ENCODE measurements at places on chromosomes 1 and 21.

DNA sequence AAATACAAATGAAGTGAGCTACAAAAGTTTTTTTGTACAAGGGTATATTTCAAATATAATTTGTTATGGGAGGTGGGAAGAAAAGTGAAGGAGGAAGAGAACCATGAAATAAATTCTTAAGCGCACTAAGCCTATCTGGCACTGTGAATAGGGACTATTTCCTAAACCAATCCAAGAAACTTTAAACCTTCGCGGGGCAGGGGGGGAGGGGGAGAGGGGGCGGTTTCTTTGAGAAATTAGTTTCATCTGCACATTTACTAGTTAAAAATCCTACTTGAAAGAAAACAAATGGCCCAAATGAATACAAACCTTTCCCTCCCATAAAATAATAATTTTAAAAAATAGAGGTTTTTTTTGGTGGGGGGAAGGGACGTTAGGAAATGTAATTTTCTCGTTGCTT, 364 bp downstream of the GOLPH3L start:
- DNase-seq: no peak

- no peak for DNase-seq
These were observed 211.8 kb upstream of the FGGY start for GRCh38 chr1:59085101-59085500.

- no peak for DNase-seq
These were observed 40.8 kb downstream of the TCEANC2 start for GRCh38 chr1:54094001-54094729.

GRCh38 chr1:91066538-91066937, 44.7 kb upstream of the ZNF644 start:
- DNase-seq: no peak

- no peak for DNase-seq
These were observed 440 bp upstream of the LENEP start for GRCh38 chr1:154992721-154993571.

- DNase-seq: no peak
These were observed 7.1 kb downstream of the C1orf226 start for GRCh38 chr1:162388615-162389014.

GRCh38 chr1:168583571-168583970, 7.2 kb downstream of the XCL1 start:
- DNase-seq: no peak

- no peak for DNase-seq
These were observed 63.7 kb downstream of the SYT14 start for GRCh38 chr1:210001751-210002150.

- DNase-seq: no peak
These were observed 204.1 kb downstream of the GABPA start for GRCh38 chr21:25938658-25939395.

GRCh38 chr1:155967341-155968050, 10.9 kb downstream of the ARHGEF2 start:
- no peak for DNase-seq

- no peak for DNase-seq
These were observed 109.6 kb downstream of the WDR3 start for GRCh38 chr1:118039170-118039569.

- DNase-seq: no peak
These were observed 14.0 kb downstream of the C1orf52 start for GRCh38 chr1:85245456-85245855.

DNA sequence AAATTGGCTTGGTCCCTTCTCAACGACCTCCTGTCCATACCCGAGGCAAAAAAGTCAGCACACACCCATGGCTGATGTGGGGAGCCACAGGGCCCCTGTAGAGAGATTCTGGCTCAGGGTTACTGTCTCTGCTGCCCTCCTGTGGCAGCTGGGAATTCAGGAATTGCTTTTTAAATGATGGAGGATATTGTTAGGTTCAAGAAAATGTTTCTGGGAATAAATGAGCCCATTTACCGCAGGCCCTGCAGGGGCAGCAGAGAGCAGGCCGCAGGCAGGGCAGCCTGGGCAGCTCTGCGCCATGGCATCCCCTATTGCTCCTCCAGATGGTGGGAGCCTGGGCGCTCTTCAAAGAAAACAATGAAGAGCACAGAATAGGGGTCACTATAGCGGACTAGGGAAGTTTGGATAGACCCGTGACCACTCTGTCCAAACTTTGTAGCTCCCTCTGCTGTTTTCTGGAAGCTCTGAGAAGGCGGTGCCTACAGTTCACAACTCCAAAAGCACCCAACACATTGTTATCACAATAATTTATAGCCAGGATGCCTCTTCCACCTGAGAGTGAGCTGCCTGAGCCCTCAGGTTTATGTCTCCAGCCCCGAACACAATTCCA, 201.1 kb downstream of the BACH1 start:
- no peak for DNase-seq

- no peak for DNase-seq
These were observed 5.1 kb downstream of the CR1L start for GRCh38 chr1:207649865-207650580.

- DNase-seq: no peak
These were observed 242.3 kb downstream of the LMX1A start for GRCh38 chr1:165114022-165114888.

- DNase-seq: no peak
These were observed 209.5 kb downstream of the TOMM20 start for GRCh38 chr1:234918961-234919761.

GRCh38 chr1:68111519-68112436, 61.4 kb upstream of the DIRAS3 start:
- DNase-seq: no peak

- no peak for DNase-seq
These were observed 38.0 kb downstream of the CTH start for GRCh38 chr1:70449049-70449448.

DNA sequence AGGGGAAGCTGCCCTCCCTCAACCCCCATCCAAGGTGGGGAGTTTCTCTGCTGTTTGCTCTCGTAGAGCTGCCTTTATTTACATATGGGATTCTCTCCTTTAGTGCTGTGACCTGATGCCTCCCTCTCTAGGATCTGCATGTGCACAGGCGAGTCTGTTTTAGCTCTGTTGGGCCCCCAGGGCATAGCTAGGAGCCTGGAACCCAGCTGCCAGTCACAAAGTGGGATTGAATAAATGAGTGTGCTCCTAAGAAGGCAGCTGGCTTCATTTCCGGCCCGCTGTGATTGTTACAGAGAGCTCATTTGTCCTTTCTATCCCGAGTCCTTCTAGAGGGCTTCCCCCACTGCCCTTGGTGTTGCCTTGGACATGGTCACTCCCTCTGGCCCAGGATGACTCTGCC, 176.6 kb downstream of the GRIK3 start:
- no peak for DNase-seq

- no peak for DNase-seq
These were observed 75.8 kb downstream of the RRAGC start for GRCh38 chr1:38783640-38784229.

- DNase-seq: no peak
These were observed 44.4 kb upstream of the KIF26B start for GRCh38 chr1:245110406-245110805.

DNA sequence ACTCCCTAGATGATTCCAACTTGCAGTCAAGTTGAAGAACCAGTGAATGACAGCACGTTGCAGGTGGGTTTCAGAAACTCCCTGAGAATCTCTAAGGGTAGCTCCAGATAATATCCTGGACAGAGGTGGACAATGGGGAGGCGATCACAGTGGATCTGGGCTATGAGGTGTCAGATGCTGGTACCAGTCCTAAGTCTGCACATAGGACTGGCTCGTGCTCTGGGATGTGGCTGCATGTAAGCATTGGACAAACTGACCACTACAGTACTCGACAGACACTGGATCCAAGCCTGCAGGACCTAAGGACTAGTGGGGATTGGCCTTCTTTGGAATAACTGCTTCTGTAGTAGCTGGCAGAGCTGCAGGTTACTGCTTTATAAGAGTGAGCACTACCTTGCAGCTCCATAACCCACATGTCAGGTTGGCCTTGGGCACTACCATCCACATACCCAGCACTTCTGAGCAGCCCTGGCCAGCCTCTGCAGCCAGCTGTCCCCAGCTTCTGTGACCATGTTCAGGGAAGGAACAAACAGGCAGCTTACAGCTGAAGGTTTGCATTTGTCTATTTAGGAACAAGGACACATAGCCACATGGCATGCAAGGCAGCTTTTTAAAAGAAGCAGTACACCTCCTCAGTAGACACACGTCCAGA, 33.2 kb upstream of the DNAH14 start:
- DNase-seq: no peak

- no peak for DNase-seq
These were observed 13.5 kb downstream of the HIVEP3 start for GRCh38 chr1:41905093-41905675.

DNA sequence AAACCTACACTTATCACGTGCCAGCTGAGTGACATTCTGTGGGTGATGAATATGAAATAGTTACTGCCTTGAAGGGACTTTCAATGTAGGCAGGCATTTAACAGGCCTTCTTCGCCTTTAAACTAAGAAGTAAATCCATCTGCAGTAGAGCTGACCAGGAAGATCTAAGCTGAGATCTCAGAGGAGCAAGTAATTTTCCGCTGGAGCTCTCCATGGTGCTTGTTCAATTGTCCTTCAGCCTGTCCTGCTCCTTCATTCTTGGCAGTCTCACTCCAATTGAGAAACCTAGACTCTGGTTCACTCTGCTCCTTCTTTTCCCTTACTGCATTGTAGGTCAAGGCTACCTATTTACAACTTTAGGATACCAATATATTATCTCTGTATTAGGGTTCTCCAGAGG, 183.5 kb downstream of the HMCN1 start:
- DNase-seq: no peak

- no peak for DNase-seq
These were observed 345.4 kb upstream of the NR5A2 start for GRCh38 chr1:199682081-199682480.

- DNase-seq: no peak
These were observed 75.9 kb downstream of the DHRS3 start for GRCh38 chr1:12542138-12542465.

- DNase-seq: no peak
These were observed 18.3 kb upstream of the PPIE start for GRCh38 chr1:39720094-39720999.

GRCh38 chr1:199089393-199090122, 450.7 kb downstream of the PTPRC start:
- peak; percentile 32 for DNase-seq

DNA sequence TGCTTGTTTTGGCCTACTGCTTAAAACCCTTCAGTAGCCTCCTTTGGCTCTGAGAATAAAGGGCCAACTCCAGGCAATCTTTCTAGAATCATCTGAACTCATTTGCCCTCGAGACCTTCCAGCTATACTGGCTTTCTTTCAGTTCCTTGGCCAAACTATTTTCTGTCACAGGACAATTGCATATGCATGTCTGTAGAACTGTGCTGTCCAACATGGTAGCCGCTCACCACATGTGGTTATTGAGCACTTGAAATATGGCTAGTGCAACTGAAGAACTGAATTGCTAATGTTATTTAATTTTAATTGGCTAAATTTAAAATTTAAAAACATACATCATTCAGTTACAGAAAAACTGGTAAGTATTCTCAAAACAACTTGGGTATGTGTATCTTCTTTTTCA, 14.3 kb upstream of the GNL2 start:
- no peak for DNase-seq

- DNase-seq: no peak
These were observed 23.9 kb downstream of the PRRC2C start for GRCh38 chr1:171509191-171509590.

- DNase-seq: no peak
These were observed 62.6 kb downstream of the MAN1C1 start for GRCh38 chr1:25679171-25679570.

DNA sequence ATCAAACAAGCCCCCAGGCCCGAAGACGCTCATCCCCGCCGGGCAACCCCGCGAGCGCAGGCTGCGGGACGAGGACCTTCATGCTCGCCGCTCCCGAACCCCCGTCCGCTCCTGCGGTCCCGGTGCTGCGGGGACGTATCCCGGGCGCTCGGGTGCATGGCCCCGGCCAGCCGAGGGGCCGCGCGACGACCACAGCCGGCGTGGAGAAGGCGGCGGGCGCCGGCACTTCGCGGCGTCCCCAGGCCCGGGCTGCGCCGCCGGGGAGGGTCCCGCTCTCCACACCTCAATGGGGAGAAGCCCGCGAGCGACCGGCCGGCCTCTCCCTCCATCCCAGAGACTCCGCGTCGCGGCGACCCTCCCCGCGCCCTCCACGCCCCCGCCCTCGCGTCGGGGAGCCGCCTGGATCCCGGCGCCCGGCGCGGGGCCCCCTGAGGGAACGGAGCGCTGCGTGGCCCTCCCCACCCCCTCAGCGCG, 401 bp downstream of the ERRFI1 start:
- no peak for DNase-seq

- DNase-seq: no peak
These were observed 89.4 kb upstream of the VAV3 start for GRCh38 chr1:108054396-108054795.

DNA sequence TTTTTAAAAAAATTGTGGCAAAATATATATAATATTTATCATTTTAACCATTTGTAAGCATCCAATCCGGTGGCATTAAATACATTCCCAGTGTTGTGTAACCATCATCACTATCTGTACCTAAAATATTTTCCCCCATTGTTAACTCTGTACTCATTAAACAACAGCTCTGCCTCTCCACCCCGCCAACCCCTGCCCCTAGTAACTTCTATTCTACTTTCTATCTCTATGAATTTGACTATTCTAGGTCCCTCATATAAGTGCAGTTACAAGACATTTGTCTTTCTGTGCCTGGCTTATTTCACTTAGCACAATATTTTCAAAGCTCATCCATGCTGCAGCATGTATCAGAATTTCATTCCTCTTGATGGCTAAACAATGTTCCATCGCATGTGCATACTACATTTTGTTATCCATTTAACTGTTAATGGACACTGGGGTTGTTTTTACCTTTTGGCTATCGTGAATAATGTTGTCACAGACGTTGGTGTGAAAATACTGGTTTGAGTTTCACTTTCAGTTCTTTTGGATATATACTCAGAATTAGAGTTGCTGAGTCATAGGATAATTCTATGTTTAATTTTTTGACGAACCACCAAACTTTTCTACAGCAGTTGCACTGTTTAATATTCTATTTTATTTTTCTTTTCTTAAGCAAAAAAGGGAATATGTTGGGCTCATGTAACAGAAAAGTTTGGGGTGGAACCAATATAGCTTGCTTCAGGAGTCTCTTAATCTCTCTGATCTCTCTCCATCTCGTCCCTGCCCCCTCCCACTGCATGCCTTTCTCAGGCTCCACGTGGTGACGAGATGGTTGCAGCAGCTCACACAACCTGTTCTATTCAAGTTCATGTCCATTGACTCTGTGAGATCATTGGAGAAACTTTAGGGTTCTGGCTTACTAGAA, 25.2 kb upstream of the RCAN1 start:
- peak; percentile 24 for DNase-seq

GRCh38 chr1:244304656-244305055, 147.1 kb downstream of the ADSS2 start:
- no peak for DNase-seq

DNA sequence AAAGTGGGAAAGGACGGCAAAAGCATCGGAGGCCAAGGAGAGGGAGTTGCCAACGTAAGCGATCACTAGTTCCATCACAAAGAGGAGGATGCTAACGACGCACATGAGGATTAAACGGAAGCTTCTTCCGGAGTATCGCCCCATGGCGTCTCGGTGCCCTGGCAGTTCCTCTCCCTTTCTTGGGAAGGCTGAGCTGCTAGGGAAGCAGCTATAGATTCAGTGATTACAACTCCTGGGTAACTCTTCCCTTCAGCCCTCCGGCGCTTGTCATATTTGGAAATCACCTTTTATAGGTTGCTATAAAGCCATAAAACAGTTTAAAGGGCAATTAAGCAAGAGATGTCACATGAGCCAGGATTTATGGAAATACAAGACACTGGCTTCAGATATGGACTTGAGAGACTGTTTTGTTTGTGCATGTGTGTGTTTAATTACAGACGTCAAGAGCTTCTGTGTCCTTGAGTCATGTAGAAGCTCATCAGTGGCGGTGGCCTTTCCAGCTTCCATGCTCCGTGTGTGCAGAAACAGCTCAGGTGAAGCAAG, 30.6 kb upstream of the SLC30A10 start:
- no peak for DNase-seq
